Prostate gland (tissue), 2 donors: ENCODE measurements at places on chromosomes 16 and 17. TPM values are rescaled to one million over a fixed set of nuclear protein-coding genes. Genes with fewer than 3 reads are reported as not detected.

DNA sequence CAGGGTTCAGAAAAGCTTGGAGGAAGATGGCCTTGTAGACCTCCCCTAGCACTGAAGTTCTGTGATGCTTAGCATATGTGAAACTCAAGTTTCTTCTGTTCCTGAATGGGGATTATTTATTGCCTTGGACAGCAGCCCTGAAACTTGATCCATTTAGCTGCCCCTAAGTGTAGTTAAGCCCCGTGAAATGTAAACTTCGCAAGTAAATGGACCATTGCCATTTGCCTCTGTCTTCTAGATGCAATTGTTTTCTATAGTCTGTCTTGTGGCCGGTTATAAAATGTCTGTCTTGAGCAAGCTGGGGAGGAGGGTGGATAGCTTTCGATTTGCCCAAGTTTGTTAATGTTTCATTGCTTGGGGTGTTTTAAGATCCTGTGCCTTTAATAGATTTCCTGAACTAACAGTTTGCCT lies 261.8 kb downstream of the CDH13 start:
- no peak overlapping the region for H3K4me3 ChIP-seq
- no peaks in the 10 kb centered on the region for H3K36me3 ChIP-seq
- DNase-seq, result peak; percentile 20
- no peaks in the 10 kb centered on the region for H3K4me1 ChIP-seq

GRCh38 chr16:27806388-27806787 lies 256.4 kb downstream of the KATNIP start:
- no peaks in the 10 kb centered on the region for H3K4me1 ChIP-seq
- H3K4me3 ChIP-seq, result no peak overlapping the region
- no peaks in the 10 kb centered on the region for H3K36me3 ChIP-seq
- DNase-seq, result no peak

Gene CEP112
- total RNA-seq, result 2.3 TPM

DNA sequence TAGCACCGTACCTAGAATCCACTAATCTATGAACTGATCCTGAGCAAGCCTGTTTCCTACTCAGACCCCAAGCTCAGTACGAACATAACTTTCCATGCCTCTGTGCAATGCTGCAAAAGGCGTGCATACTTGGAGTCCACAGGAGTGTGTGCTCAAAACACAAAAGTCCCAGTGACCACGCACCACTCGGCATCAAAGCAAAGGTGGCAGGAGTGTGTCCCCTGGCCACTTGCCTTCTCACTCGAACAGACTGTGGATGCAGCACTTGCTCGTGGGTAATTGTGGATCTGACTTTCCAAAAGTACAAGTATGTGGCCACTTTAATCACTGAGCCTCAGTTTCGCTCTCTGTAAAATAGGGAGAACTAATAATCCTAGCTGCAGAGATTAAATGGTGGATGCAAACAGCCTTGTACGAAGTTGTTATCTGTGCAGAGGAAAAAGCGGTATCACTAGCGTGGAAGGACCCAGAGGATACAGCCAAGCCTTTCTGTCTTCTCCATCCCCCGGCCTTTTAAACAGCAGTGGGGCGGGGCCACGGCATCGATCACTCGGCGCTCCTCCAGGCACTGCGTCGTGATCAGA lies 311 bp upstream of the KDM8 start:
- H3K27ac ChIP-seq, result peak overlapping the region; percentile 94
- peak; percentile 83 for DNase-seq
- H3K4me3 ChIP-seq, result peak overlapping the region; percentile 54
- H3K4me1 ChIP-seq, result peaks cover 7% of the 10 kb centered on the region

DNA sequence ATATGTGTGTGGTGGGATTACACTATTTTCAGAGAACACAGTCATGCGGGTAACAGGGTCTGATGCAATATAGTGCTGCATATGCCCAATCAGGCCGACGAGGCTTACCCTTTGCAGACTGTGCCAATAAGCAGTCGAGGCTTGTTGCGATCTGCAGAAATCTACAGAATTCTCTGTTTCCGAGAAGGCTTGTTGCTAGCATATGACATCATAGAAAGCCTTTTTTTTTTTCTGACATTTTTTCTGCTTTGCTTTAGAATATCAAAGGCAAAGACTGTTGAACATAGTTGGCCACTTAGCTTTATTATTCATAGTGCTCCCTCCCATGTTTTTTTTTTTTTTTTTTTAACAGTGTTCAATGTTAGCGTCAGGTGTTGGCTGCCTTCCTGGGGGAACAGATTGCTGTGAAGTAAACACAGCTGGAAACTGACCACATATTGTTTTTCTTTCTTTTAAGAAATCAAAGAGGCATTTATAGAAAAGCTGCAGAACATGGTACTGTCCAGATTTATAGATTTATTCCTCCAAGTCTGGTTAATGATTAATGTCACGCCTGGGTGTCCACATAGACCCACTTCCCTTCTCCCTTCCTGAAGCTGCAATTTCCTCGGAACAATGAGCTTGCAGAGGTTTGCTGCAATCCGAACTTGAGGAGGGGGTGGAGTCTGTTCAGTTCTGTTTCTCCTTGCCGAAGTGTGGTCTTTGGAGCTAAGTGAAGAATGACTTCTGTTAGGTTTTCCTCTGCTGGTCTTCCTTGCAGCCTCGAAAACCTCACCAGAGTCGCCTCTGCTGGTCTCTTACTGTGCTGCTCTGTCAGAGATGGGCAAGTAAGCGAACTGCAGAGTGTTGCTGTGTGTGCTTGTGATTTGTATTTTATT lies 87.3 kb downstream of the MAP2K6 start:
- H3K4me1 ChIP-seq, result peaks cover 5% of the 10 kb centered on the region
- H3K27ac ChIP-seq, result peak overlapping the region; percentile 56
- peak; percentile 34 for DNase-seq
- H3K27me3 ChIP-seq, result no peaks in the 10 kb centered on the region

DNA sequence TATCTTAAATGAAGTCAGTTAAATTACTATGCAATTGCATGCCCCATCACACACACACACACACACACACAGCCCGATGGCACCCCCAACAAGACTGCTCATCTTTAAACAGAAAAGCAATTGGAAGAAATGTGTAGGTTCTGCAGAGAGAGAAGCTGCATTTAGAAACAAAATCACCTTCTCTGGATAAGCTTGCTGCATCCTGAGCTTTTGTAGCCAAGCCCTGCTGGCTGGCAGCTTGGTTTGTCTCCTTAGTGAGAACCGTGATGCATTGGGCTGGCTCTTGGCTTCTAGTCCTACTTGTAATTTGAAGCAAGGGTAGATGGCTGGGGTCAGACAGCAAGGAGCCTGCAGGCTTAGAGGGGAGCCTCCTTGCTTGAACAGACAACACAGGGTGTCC lies 153.8 kb downstream of the SOX9 start:
- no peak for DNase-seq
- no peaks in the 10 kb centered on the region for H3K36me3 ChIP-seq
- H3K27me3 ChIP-seq, result no peaks in the 10 kb centered on the region
- H3K4me1 ChIP-seq, result no peaks in the 10 kb centered on the region

DNA sequence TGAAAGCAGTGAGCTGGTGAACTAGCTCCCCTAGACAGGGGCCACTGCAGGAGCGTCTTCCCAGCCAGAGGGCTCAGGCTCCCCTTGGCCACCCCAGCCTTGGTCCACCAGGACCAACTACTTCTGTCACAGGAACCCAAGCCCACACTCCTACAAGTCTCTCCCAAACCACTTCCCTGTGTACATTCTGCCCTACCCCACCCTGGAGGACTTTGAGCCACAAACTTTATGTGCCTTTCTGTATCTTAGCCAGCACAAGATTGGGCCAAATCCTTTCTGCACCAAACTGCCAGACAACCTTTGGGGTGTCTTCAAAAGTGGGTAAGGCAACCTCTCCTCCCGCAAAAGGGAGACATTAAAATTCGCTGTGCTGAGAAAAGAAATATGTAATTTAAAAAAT lies 31.6 kb downstream of the EFCAB5 start:
- H3K4me1 ChIP-seq, result no peaks in the 10 kb centered on the region
- no peaks in the 10 kb centered on the region for H3K36me3 ChIP-seq
- DNase-seq, result no peak
- H3K27me3 ChIP-seq, result no peaks in the 10 kb centered on the region

- DNase-seq, result no peak
- no peaks in the 10 kb centered on the region for H3K36me3 ChIP-seq
- no peaks in the 10 kb centered on the region for H3K27me3 ChIP-seq
- no peak overlapping the region for H3K27ac ChIP-seq
- no peaks in the 10 kb centered on the region for H3K4me1 ChIP-seq
Measured at GRCh38 chr16:6957681-6958080, 375.0 kb upstream of the RBFOX1 start.

GRCh38 chr16:88645941-88646340 lies 4.9 kb downstream of the CYBA start:
- DNase-seq, result no peak
- no peaks in the 10 kb centered on the region for H3K4me1 ChIP-seq
- no peaks in the 10 kb centered on the region for H3K36me3 ChIP-seq
- H3K27ac ChIP-seq, result no peak overlapping the region
- no peak overlapping the region for H3K4me3 ChIP-seq

GRCh38 chr16:84458606-84459532 lies 45.6 kb downstream of the MEAK7 start:
- no peak overlapping the region for H3K27ac ChIP-seq
- no peaks in the 10 kb centered on the region for H3K4me1 ChIP-seq
- DNase-seq, result no peak
- H3K27me3 ChIP-seq, result no peaks in the 10 kb centered on the region
- H3K4me3 ChIP-seq, result no peak overlapping the region

DNA sequence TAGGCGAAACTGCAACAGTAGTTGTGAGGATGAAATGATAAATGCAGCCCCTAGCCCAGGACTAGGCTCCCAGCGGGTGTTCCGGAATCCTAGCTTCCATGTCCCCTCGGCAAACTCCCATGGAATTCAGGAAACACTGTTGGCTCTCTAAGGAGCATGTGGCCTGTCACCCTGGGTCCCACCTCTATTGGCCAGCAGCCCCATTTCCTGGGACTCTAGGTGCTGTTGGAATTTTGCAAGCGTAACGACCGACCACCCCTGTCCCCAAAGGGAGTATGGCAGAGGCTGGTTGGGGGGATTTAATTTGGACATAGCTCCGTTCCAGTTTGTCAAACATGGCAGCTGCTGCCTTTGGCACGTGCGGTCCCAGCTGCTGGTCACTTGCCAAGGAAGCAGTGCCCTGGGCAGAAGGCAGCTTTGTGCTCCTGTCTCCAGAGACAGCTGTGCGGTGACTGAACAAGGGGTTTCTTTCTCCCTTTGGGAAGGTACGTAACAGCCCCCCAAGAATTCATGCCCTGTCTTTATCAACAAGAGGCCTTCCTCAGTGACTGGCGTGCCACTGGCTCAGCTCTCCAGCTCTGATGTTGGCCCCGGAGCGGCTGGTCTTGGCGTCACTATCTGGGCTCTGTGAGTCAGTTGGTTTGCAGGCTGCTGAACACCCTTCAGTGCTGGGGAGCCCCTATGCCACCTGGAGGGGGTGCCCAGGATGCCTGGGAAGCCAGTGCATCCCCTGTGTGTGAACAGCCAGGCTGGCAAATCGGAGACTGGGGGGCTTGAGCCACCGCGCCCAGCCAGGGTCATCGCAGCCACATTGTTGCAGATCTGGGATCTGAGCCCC lies 235.2 kb upstream of the TNRC6C start:
- H3K27ac ChIP-seq, result no peak overlapping the region
- no peak overlapping the region for H3K4me3 ChIP-seq
- no peaks in the 10 kb centered on the region for H3K4me1 ChIP-seq
- H3K36me3 ChIP-seq, result no peaks in the 10 kb centered on the region

GRCh38 chr17:70086516-70086915 lies 11.5 kb downstream of the KCNJ16 start:
- no peaks in the 10 kb centered on the region for H3K36me3 ChIP-seq
- no peak for DNase-seq
- H3K4me3 ChIP-seq, result no peak overlapping the region
- peaks cover 3% of the 10 kb centered on the region for H3K4me1 ChIP-seq
- no peak overlapping the region for H3K27ac ChIP-seq
- no peaks in the 10 kb centered on the region for H3K27me3 ChIP-seq

DNA sequence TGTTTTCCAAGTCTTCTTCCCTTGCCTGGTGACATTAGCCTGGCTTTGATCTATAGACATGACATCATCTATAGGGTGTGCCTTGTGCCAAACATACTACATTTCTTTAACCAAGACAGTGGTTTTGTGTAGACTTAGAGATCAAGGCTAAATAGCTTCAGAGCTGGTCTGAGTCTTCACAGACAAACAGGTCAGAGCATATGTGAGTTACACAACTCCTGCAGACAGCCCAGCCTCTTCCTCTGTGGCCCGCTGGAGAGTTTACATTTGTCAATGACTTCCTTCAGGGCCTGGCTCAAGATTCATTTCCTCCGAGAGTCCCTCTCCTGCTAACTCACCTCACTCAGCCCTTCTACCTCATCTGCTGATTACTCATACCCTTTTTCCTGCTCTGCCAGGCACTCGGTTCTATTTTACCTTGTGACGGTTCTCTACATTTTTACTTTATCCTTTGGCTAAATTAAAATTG lies 73.1 kb upstream of the TANC2 start:
- H3K27me3 ChIP-seq, result no peaks in the 10 kb centered on the region
- DNase-seq, result peak; percentile 67
- no peaks in the 10 kb centered on the region for H3K4me1 ChIP-seq
- H3K27ac ChIP-seq, result no peak overlapping the region
- H3K36me3 ChIP-seq, result no peaks in the 10 kb centered on the region
- H3K4me3 ChIP-seq, result no peak overlapping the region

DNA sequence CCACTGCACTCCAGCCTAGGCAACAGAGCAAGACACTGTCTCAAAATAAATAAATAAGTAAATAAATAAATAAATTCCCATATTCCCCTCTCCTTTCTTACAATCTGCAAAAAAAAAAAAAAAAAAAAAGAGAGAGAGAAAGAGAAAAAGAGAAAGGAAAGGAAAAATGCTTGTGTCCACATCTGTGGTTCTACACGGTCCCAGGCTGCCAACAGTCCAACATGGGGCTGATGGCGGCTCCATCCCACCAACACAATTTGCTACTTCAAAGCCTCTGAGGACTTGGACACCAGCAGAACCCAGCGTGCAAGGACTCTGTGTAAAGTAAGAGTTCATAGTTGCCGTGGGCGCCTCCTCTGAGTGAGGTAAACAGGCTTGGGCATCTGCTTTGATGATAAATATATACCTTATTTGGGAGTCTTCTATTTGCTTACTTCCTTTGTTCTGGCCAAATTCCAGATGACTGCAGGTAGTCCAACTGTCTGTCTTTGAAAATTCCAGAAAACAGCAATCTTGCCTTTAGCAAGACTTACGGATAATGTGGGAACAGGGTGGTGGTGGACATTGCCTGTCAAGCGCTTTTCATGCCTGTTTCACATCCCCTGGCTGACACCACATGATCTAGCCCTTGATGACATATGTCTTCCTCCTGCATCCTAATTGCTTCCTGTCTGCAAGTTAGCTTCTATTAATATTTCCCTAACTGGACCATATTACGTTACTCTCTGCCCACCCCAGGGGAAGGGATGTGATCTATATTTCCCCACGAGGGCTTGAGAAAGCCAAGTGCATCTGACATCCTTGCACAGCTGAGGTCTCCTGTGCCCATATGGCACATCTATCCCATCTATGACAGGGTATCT lies 10.1 kb downstream of the LITAF start:
- peaks cover 2% of the 10 kb centered on the region for H3K4me1 ChIP-seq
- no peaks in the 10 kb centered on the region for H3K36me3 ChIP-seq
- no peak overlapping the region for H3K4me3 ChIP-seq
- no peak for DNase-seq
- no peaks in the 10 kb centered on the region for H3K27me3 ChIP-seq
- no peak overlapping the region for H3K27ac ChIP-seq
